ENCODE measurements at places on chromosomes 5 and 9. TPM values are rescaled to one million over a fixed set of nuclear protein-coding genes. Genes with fewer than 3 reads are reported as not detected.
A peak's percentile ranks its signal among the peaks of the same experiment; 100 is the strongest.

PCDHB4 gene
- total RNA-seq = 5.1 TPM

IZUMO3 gene
- total RNA-seq = not detected

FAM153A gene
- not detected for total RNA-seq

TLX3 gene
- total RNA-seq = not detected

PRR16 gene
- 28.7 TPM for total RNA-seq

CCL19 gene
- 17.7 TPM for total RNA-seq

ARHGEF28 gene
- total RNA-seq = 15.1 TPM

DNA sequence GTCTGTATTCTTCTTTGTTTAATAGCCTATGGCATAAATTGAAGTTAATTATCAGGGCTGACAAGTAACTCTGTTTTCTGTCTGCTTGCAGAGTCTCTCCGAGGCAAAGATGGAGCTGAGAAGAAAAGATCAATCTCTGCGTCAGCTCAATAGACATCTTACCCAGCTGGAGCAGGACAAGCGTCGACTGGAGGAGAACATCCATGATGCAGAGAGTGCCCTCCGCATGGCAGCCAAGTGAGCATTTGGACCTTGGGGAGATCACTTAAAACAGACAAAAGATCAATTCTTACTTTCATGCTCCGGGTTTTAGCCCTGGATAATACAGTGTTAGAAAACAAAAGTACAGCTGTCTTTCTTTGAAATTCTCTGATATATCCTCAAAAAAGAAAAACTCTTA, 293.8 kb downstream of the CCDC171 start:
- H3K36me3 ChIP-seq = no peaks in the 10 kb centered on the region
- no peak overlapping the region for H3K4me3 ChIP-seq
- H3K4me1 ChIP-seq = no peaks in the 10 kb centered on the region
- no peak overlapping the region for H3K27ac ChIP-seq

DNA sequence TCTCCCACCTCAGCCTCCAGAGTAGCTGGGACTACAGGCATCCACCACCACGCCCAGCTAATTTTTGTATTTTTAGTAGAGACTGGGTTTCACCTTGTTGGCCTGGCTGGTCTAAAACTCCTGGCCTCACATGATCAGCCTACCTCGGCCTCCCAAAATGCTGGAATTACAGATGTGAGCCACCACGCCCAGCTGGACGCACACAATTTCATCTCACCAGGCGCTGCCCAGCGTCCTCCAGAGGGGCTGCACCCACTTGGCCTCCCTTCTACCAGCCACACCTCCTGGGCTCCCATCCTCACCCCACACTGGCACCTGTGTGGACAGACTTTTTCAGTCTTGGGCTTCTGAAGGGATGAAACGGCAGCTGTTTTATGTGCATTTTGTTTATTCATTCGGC, 3.8 kb upstream of the EXOC3 start:
- no peaks in the 10 kb centered on the region for H3K36me3 ChIP-seq
- no peak overlapping the region for H3K27ac ChIP-seq
- DNase-seq = peak; percentile 47
- peaks cover 12% of the 10 kb centered on the region for H3K4me1 ChIP-seq

DNA sequence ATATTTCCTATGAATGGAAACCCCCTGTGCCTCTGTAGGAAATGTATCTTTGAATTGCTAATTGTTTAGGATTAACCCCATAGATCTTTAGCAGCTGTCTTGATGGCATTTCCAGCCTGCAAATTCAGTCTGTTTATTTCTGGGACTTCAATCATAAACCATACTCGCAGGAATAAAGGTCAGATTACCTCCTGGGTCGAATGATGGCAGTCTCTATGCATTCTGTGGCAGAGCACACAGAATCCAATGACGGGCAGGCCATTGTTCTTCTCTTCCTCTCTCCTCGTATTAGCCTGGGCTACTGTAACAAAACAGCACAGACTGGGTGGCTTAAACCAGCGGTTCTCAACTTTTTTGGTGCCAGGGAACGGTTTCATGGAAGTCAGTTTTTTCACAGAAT, 199.9 kb downstream of the PCSK5 start:
- no peak overlapping the region for H3K27ac ChIP-seq
- H3K4me3 ChIP-seq = no peak overlapping the region
- DNase-seq = no peak
- H3K36me3 ChIP-seq = peaks cover 14% of the 10 kb centered on the region
- no peaks in the 10 kb centered on the region for H3K27me3 ChIP-seq
- H3K4me1 ChIP-seq = no peaks in the 10 kb centered on the region

DNA sequence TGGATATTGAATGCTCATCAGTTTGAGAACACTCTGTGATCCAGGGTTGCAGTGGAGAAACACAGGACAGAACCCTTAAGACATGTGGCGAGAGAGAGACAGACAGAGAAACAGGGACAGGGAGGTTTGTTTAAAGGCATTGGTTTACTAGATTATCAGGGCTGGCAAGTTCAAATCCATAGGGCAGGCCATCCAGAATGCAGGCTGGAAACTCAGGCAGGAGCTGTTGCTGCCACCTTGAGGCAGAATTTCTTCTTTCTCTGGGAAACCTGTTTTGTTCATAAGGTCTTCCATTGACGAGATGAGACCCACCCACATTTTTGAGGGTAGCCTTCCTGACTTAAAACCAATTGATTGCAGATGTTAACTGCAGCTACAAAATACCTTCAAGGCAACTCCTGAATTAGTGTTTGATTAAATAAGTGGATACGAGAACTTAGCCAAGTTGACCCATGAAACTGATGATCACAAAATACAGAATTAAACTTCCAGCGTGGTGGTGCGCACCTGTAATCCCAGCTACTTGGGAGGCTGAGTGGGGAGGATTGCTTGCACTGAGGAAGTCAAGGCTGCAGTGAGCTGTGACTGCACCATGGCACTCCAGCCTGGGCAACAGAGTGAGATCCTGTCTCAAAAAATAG, 55.9 kb downstream of the NSUN2 start:
- no peaks in the 10 kb centered on the region for H3K27me3 ChIP-seq
- H3K4me1 ChIP-seq = peaks cover 4% of the 10 kb centered on the region
- peak overlapping the region; percentile 10 for H3K27ac ChIP-seq
- no peak for DNase-seq

- DNase-seq = no peak
- no peak overlapping the region for H3K27ac ChIP-seq
- no peaks in the 10 kb centered on the region for H3K36me3 ChIP-seq
- H3K4me3 ChIP-seq = no peak overlapping the region
- H3K4me1 ChIP-seq = peaks cover 5% of the 10 kb centered on the region
- no peaks in the 10 kb centered on the region for H3K27me3 ChIP-seq
These were observed 54.5 kb upstream of the PSD2 start for GRCh38 chr5:139740992-139741672.

GRCh38 chr5:97737608-97738007, 554.6 kb upstream of the RIOK2 start:
- no peaks in the 10 kb centered on the region for H3K36me3 ChIP-seq
- no peaks in the 10 kb centered on the region for H3K4me1 ChIP-seq
- H3K4me3 ChIP-seq = no peak overlapping the region
- no peaks in the 10 kb centered on the region for H3K27me3 ChIP-seq
- no peak overlapping the region for H3K27ac ChIP-seq

DNA sequence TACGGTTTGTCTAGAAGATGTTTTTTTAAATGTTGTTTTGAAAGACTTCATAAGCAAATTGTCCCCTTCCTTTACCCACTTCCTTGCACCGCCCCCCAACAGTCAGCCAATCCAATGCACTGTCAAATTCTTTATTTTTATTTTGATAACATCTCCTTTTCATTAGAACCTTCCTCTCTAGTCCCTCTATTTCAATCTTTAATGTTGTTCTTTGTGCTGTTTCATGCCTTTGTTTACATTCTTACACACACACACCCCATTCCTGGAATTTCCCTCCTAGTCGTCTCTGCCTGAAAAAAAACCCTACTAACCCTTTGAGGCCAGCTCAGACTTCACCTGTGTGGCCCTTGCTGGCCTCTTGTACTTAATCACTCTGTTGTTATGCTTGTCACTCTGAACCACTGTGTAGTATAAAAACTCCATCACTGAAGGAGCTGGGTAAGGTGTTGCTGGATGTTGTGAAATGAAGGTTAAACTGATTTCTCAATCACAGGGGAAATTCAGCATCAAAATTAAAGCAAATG, 133.4 kb downstream of the UGCG start:
- no peak overlapping the region for H3K27ac ChIP-seq
- H3K36me3 ChIP-seq = no peaks in the 10 kb centered on the region
- no peak for DNase-seq
- peaks cover 3% of the 10 kb centered on the region for H3K4me1 ChIP-seq

DNA sequence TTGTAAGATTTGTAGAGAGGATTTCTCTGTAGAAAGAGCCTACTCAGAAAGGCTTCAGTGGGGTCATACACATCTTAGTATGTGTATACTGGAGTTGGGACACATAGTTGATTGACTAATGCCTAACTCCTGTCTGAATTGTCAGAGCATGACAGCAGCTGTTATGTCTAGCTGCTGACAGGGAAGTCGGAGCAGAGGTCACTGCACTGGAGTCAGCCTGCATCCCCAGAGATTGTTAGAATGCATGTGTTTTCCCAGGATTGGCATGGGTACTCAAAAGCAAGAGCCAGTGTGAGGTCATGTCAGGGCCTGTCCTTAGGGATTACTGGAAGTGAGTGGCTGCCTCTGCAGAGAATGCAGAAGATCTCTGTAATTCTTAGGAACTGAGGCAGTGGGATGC, 82.7 kb downstream of the ITGA1 start:
- no peak for DNase-seq
- no peak overlapping the region for H3K4me3 ChIP-seq
- peaks cover 4% of the 10 kb centered on the region for H3K4me1 ChIP-seq
- no peaks in the 10 kb centered on the region for H3K27me3 ChIP-seq

DNA sequence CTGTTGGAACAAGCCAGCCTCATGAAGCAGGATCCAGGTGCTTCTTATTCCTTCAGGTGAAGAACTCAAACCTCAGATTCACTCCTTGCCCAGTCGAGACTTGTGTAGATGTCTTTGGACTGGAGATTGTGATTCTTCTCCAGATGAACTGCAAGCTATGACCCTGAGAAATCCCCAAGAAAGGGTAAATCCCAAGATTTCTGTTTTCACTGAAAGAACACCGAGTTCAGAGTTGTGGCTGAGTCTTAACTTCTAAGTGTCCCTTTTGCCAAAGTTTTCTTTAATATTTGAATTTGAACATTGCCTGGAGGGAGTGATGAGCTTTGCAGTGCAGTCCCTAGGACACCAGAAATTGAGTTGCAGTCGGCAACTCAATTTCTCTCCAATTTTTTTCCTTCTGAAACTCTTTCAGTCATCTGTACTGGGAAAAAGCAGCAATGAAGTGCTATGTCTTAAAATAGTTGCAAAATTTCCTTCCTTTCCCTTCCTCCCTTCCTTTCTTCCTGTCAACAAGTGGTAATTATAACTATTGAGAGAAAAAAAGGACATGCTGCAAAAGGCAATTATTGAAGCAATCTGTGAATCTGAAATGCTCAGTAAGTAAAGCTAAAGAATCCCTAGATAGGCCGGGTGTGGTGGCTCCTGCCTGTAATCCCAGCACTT, 56.1 kb downstream of the ANKRD55 start:
- H3K27ac ChIP-seq = no peak overlapping the region
- H3K36me3 ChIP-seq = no peaks in the 10 kb centered on the region
- H3K27me3 ChIP-seq = no peaks in the 10 kb centered on the region
- no peak for DNase-seq
- no peak overlapping the region for H3K4me3 ChIP-seq

- H3K36me3 ChIP-seq = no peaks in the 10 kb centered on the region
- H3K4me3 ChIP-seq = no peak overlapping the region
- H3K27ac ChIP-seq = no peak overlapping the region
- peak; percentile 19 for DNase-seq
- H3K27me3 ChIP-seq = no peaks in the 10 kb centered on the region
- no peaks in the 10 kb centered on the region for H3K4me1 ChIP-seq
These were observed 115.5 kb downstream of the MED10 start for GRCh38 chr5:6262651-6263363.

DNA sequence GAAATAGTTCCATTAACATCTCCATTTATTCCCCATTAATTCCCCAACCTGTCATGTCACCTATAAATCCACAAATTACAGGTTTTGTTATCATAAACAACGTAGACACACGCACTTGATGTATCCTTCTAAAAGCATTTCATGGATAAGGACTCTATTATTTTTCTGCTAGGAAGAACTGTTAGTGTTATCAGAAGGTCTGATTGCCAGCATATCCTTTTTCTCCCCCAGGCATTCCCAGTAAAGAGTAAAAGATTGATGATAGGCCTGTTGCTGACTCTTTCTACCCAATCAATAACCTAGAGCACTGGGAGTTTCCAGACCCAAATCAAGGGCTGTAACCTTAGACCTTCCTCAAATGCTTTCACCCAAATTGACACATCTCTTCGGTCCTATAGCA, 60.8 kb downstream of the RFK start:
- no peaks in the 10 kb centered on the region for H3K36me3 ChIP-seq
- no peak overlapping the region for H3K4me3 ChIP-seq
- H3K27me3 ChIP-seq = no peaks in the 10 kb centered on the region
- DNase-seq = no peak

DNA sequence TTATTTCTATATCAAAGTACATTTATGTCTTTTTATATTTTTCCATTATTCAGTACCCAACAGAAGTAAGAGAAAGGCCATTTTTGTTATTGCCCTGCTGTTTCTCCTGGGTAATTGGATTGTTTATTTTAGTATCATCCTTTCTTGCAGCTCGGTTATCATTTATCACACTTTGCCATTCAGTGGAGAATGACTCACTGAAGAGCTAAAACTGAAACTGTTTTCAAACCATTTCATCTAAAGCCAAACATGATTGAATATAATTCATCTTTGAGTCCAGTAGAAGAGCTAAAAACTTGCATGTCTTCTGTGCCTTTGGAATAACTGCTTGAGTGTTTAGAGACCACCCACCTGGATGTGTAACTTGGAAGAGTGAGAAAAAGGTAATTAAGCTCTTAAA, 139.5 kb upstream of the PRDM9 start:
- H3K36me3 ChIP-seq = no peaks in the 10 kb centered on the region
- no peak for DNase-seq
- H3K27ac ChIP-seq = no peak overlapping the region
- H3K27me3 ChIP-seq = no peaks in the 10 kb centered on the region

GRCh38 chr5:174529925-174530681, 194.3 kb upstream of the MSX2 start:
- DNase-seq = no peak
- H3K36me3 ChIP-seq = no peaks in the 10 kb centered on the region
- H3K4me3 ChIP-seq = no peak overlapping the region
- peaks cover 12% of the 10 kb centered on the region for H3K4me1 ChIP-seq
